Activated CD8-positive, alpha-beta memory T cell treated with anti-CD3 and anti-CD28 coated beads, Interleukin-2, amount 10 ng/mL, durations not matched to agents 7 days and 5 days (primary cell): ENCODE measurements at places on chromosomes 6 and 20. TPM values are rescaled to one million over a fixed set of nuclear protein-coding genes. Genes with fewer than 3 reads are reported as not detected.

The EPB41L2 gene
- total RNA-seq = 58.0 TPM

The CENPW gene
- 66.5 TPM for total RNA-seq

The CLIC5 gene
- 6.3 TPM for total RNA-seq

The ZC3H12D gene
- total RNA-seq = 37.5 TPM

The SLC22A3 gene
- not detected for total RNA-seq

The ADGRG6 gene
- 0.52 TPM for total RNA-seq

The SLC12A5 gene
- total RNA-seq = 1.7 TPM

The WFDC10B gene
- total RNA-seq = not detected

The TLDC2 gene
- total RNA-seq = not detected

The RHAG gene
- total RNA-seq = not detected

The TENT5A gene
- 1.5 TPM for total RNA-seq

The SAMD5 gene
- total RNA-seq = not detected

The STX7 gene
- 19.5 TPM for total RNA-seq

The BPIFA1 gene
- total RNA-seq = not detected

The LIN28B gene
- not detected for total RNA-seq

The OPRM1 gene
- total RNA-seq = not detected

The EDN3 gene
- not detected for total RNA-seq

The SYS1 gene
- total RNA-seq = 24.9 TPM

The TDRD6 gene
- not detected for total RNA-seq

The GNAS-AS1 gene
- 0.89 TPM for total RNA-seq

The HLA-DRB1 gene
- 189 TPM for total RNA-seq

The RIPK1 gene
- 29.6 TPM for total RNA-seq

The CST4 gene
- total RNA-seq = not detected

The RSPO3 gene
- total RNA-seq = not detected

The PLCB4 gene
- total RNA-seq = not detected

The PACSIN1 gene
- 0.59 TPM for total RNA-seq

The KIF13A gene
- total RNA-seq = not detected

The TP53TG5 gene
- not detected for total RNA-seq

The SUMO4 gene
- total RNA-seq = 7.4 TPM

The CFB gene
- total RNA-seq = 0.12 TPM

The GNMT gene
- total RNA-seq = 0.26 TPM

The PRR18 gene
- total RNA-seq = not detected

The DLL1 gene
- total RNA-seq = 0.37 TPM

The CD24 gene
- not detected for total RNA-seq

The ZNF311 gene
- 0.26 TPM for total RNA-seq

The OVOL2 gene
- not detected for total RNA-seq

The GSTA1 gene
- not detected for total RNA-seq

The RIPPLY2 gene
- total RNA-seq = not detected

The SLC35D3 gene
- total RNA-seq = not detected

The CYP24A1 gene
- total RNA-seq = not detected

The TSBP1 gene
- not detected for total RNA-seq

The RAB44 gene
- not detected for total RNA-seq
